Activated CD4-positive, alpha-beta memory T cell treated with anti-CD3 and anti-CD28 coated beads for 36 hours (primary cell): ENCODE measurements at places on chromosomes 7 and 10. TPM values are rescaled to one million over a fixed set of nuclear protein-coding genes. Genes with fewer than 3 reads are reported as not detected.

TUBAL3 gene
- not detected for total RNA-seq

PHKG1 gene
- 3.0 TPM for total RNA-seq

TMEM213 gene
- total RNA-seq, result 0.19 TPM

DHTKD1 gene
- total RNA-seq, result 17.1 TPM

TTYH3 gene
- 14.8 TPM for total RNA-seq

ANK3 gene
- 21.2 TPM for total RNA-seq

TMEM72 gene
- total RNA-seq, result not detected

NRG3 gene
- total RNA-seq, result not detected

HOXA11 gene
- total RNA-seq, result not detected

RPEL1 gene
- not detected for total RNA-seq

NKX1-2 gene
- total RNA-seq, result not detected

TMEM196 gene
- not detected for total RNA-seq

SEMA4G gene
- total RNA-seq, result 0.58 TPM

INA gene
- 0.14 TPM for total RNA-seq

HEPACAM2 gene
- not detected for total RNA-seq

FRMD4A gene
- 0.31 TPM for total RNA-seq

LBX1 gene
- total RNA-seq, result not detected

ZNF365 gene
- 1.4 TPM for total RNA-seq

ATG9B gene
- total RNA-seq, result 3.5 TPM

EBF3 gene
- total RNA-seq, result not detected

C7orf57 gene
- total RNA-seq, result 0.90 TPM

GNAT3 gene
- total RNA-seq, result not detected

TRIM50 gene
- not detected for total RNA-seq

TFR2 gene
- total RNA-seq, result 8.7 TPM

CYP2C18 gene
- total RNA-seq, result 0.27 TPM

SPDYE3 gene
- total RNA-seq, result not detected

TMEM229A gene
- not detected for total RNA-seq

RNF32 gene
- 1.4 TPM for total RNA-seq
